ENCODE measurements at places on chromosomes 4 and X.

DNA sequence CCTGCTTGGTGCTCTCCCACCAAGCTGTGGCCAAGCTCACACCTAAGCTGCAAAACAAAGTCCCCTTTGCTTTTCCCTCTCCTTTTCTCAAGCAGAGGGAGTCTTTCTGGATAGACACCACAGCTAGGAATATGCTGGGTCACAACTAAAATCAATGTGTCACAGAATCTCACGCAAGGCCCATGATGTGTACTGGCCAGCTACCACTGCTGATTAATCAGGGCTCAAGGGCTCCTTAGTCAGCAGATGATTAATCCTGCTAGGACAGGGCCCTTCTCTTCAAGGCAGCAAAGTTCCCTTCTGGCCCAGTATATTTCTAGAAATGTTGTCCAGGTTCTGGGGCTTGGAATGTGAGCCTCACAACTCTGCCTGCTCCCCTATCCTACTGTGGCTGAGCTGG lies 32.0 kb upstream of the TENT5D start:
- DNase-seq: no peak

GRCh38 chr4:71009086-71009485 lies 15.6 kb downstream of the DCK start:
- no peak for DNase-seq

DNA sequence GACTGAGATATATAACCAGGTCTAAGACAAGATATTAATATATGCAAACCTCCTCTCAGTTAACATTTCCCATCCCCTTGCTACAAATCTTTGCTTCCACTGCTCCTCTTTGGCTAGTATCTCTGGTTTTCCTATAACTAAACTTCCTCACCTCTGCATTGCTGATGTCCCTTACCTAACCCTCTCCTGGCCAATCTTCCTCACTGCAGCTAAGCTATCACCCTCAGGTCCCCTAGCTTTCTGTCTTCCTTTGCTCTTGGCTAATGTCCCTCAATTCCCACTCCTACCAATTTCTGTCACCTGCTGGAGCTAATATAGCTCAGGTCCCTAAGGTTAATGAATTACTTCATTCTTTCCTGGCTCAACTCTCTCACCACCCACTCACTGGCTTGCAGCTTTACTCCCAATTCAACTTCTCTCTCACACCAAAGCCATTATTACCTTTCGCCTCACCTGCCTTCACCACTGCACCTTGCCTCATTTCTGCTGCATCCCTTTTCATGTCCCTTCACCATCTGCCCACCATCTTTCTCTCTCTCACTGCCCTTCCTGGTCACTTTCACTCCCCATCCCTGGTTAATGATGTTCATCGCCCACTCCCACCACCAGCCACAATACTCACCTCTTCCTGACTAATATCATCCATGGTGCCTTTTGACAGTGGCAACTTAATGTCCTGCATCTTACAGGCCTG lies 26.7 kb downstream of the SMC1A start:
- no peak for DNase-seq

DNA sequence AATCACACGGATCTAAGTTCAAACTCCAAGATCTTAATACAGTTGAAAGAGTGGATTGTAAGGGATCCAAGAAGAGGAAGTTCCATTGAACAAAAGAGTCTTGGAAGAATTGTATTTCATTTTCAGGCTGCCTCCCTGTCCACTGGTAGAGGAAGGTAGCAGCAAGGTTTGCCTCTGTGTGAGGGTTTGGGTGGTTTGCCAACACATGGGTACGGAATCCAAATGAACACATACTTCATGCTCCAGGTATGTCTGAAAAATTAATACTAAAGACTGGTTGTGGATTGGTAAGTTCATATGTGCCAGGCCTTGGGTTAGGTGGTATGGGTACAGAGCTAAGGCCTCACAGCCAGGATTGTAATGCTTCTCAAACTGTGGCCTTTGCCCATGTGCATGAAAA lies 523.6 kb upstream of the BOD1L1 start:
- no peak for DNase-seq

GRCh38 chr4:169626331-169627282 lies 6.2 kb downstream of the CLCN3 start:
- no peak for DNase-seq

GRCh38 chrX:108072746-108073145 lies 18.6 kb downstream of the PSMD10 start:
- DNase-seq: no peak

DNA sequence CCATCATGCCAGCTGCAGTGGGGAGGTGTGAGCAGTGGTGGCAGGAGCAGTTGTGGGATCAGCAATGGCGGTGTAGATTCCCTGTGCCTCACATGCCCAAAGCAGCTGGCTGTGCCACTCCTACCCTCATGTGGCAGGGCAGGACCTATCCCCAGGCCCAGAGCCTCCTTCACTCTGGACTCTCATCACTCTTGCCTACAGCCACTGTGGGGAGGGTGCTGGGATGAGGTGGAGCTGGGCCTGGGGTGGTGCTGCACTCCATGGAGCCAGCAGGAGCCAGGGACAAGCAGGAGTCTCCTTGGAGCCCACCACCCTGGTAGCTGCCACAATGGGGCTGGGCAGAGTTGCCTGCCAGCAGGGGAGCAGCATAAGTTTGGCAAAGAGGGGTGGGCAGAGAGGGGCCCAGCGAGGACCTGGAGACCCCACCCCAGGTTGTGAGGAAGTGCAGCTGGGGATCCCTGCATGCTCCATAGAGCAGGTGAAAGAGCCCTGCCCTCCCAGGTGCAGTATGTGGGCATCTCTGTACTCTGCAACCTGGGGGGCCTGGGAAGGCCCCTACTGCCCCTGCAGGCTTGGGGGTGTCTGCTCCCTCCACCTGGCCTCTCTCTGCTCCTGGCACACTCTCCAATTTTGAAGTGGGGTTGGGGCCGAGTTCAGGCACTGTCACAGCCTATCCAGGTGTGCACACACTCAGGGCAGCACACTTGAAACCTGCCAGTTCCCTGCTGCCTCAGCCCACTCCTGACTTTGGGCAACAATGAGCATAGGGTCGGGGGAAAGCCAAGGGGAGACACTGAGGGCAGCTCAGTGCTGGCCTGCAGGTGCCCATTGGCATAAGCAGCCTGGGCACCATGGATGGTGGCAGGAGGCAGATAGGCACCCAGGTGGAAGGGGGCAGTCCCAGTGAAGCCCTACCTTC lies 74.0 kb upstream of the INTU start:
- DNase-seq: no peak

DNA sequence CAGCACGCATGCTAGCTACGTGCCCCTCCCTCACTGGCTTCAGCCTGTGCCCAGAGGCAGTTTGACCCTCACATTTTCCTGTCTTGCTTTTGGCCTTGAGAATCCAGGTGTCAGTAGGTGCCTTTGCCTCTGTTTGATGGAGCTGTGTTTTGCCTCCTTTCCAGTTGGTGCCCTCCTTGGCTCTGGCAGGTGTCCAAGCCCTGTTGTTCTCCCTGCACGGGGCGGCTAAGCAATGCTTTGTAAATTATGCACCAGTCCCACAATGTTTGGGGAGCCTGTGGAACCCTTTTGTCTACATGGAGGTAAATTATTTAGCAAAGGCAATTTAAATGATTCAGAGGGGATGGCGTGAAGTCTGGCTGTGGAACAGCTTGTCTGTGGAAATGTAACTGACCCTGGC lies 202.9 kb upstream of the BOD1L1 start:
- DNase-seq: no peak

- no peak for DNase-seq
These were observed 39.2 kb downstream of the MAP7D3 start for GRCh38 chrX:136211766-136212556.

DNA sequence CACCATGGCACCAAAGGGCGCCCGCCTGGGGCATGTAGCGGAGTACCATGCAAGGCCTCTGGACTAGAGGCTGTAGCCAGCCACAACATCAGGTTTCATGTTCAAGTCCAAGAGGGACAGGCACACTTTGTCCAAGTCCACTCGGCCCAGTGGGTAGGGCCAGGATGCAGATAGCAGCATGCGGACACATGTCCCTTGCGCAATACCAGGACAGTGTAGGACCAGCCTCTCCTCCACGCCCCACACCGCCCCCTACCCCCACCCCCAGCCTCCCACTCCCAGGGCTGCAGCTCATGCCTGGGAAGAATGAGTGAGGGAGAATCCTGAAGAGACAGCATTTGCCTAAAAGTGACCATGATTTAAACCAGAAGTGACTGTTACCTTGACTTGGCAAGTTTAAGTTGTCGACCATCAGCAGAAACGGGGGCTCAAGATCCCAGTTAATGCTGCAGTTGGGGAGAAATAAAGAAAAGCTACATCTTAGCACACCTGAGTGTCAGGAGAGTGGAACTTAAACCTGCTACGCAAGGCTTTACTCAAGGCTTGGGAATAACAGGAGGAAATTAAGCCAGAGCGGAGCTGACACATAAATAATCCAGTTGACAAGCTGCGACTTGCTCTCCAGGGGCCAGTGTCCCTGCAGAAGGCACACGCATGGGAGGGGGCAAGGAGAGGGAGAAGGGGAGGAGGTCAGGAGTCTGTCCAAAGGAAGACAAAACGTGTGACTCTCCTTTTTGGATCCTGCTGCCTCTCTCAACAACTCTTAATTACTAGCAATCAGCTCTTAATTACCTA lies 221.7 kb downstream of the BCOR start:
- DNase-seq: no peak

DNA sequence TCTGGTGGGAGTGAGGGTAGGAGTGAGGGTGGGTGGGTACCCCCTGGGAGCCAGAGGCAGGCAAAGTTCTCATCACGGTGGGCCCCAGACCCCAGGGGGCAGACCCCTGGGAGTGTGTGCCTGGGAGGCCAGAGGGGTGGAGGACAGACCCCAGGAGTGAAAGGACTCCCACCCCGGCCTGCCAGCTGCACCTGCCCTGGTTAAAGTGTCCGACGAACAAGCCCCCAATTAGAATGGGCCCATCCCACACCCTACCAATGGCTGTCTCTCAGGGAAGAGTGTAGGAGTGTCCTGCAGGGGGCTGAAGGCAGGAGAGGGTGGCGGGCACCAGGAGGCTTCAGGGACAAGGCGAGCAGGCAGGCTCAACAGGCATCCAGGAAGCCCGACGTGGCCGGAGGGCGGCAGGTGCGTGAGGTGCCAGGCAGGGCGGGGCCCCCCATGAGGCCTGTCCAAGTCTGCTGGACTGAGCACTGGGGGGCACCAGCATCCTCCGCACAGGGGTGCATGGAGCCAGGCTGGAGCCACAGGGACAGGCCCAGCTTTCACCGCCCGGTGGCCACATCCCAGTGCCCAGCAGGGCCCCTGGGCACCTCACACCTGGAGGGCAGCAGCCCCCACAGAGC lies 8.7 kb downstream of the PDE6B start:
- DNase-seq: no peak

DNA sequence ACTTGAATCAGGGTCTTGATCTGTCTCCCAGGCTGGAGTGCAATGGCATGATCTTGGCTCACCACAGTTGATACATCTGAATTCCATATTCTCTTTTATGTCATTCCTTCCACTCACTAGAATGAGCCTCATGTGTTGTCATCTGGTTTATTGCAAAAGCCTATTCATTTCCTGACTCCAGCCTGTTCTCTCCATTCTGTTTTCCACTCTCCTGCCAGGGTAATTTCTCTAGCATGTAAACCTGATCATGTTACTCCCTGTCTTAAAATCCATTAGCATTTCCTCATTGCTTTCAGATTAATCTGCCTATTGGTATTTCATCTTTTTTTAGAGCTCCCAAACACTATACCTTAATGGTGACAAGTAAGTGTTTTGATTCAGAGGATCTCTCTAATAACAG lies 4.3 kb upstream of the DDX60L start:
- DNase-seq: no peak

GRCh38 chrX:108097380-108097779 lies 5.8 kb downstream of the ATG4A start:
- DNase-seq: no peak

GRCh38 chr4:90621080-90621479 lies 493.9 kb downstream of the CCSER1 start:
- DNase-seq: no peak

GRCh38 chr4:19577097-19577496 lies 674.6 kb upstream of the SLIT2 start:
- DNase-seq: no peak

- peak; percentile 25 for DNase-seq
These were observed 28.8 kb downstream of the PPP2R3B start for GRCh38 chrX:357693-358471.

- no peak for DNase-seq
These were observed 35.6 kb downstream of the ACOX3 start for GRCh38 chr4:8404791-8405515.

DNA sequence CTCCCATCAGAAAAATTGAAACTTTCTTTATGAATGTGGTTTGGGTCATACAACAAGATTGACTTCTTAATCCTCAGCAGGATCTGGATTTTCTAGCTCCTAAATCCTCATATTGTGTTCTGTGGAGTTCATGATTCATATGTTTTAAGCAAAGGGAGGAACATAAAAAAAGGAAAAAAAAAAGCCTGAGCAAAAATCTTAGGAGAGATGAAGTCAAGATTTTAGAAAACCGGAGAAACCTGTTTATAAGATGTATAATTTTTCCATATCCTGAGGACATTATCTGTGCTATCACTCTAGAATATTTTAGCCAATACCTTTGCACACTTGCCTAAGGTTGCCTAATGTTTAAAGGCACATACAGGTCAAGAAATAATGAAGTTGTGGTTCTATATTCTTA lies 7.0 kb upstream of the EREG start:
- no peak for DNase-seq

- DNase-seq: no peak
These were observed 1.6 kb downstream of the CXCL1 start for GRCh38 chr4:73870768-73871167.

DNA sequence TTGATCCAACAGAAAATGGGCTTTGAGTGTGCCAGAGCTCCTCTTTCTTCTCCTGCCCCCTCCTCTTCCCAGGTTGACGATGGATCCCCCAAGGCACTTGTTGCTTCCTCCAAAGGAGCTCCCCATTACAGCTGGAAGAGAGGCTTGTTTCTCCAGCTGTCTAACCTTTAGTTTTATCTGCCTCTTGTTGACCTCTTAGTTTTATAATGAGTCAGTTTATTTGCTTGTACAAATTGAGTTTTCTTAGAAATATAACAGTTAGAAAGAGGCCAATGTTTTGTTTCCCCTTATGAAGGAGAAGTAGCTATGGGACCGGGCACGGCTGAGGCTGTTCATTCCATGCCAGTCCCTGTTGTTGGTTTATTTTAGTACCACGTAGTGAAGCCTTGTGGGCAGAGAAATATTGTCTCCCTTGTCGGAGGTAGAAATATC lies 158.2 kb downstream of the SPRY1 start:
- peak; percentile 43 for DNase-seq

- no peak for DNase-seq
These were observed 68.8 kb downstream of the ARFIP1 start for GRCh38 chr4:152848508-152848907.

All from inflammatory macrophage (primary cell).